ENCODE measurements at places on chromosomes 13 and 19.

GRCh38 chr19:52735734-52736133 lies 890 bp upstream of the ZNF611 start:
- no peak for DNase-seq

GRCh38 chr13:75861786-75862185 lies 225.7 kb downstream of the LMO7 start:
- no peak for DNase-seq

- no peak for DNase-seq
These were observed 12.9 kb downstream of the TMEM143 start for GRCh38 chr19:48350856-48351255.

- DNase-seq, result no peak
These were observed 69.7 kb upstream of the UBL3 start for GRCh38 chr13:29920025-29920643.

DNA sequence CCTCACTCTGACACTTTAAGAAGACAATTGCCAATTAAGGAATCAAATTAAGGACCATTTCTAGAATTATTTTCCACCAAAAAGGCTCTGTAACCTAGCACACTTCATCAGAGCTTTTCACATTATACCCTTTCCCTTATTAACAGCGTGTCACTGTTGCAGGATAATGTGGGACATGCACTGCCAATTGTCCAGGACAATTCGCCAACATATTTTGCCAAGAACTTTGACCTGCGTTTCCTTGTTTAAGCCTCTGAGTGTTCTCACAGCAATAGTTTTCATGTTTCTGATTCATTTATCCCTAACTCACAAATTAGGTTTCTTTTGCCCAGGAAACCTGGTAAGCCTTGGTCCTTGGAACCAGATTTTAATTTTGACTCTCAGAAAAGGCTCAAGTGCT lies 13.3 kb downstream of the COL4A1 start:
- DNase-seq, result no peak

GRCh38 chr19:39409208-39410016 lies 2.8 kb downstream of the ZFP36 start:
- peak; percentile 69 for DNase-seq

GRCh38 chr19:2488942-2489731 lies 13.2 kb downstream of the GADD45B start:
- DNase-seq, result no peak

- no peak for DNase-seq
These were observed 4.2 kb downstream of the TRAPPC6A start for GRCh38 chr19:45173816-45174215.

DNA sequence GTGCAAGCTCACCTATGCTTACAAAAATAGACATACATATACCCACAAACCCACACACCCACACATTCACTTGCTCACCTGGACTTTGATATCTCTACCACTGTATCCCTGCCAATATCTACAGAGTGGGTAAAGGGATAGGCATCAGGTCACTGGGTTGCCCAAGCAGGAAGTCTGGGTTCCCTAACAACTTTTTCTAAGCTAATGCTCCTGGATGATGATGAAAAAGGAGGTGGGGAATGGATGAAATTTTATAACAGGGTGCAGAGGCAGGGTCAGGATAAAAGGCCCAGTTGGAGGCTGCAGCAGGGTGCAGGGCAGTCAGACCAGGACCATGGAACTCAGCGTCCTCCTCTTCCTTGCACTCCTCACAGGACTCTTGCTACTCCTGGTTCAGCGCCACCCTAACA lies at the start of gene CYP2B6:
Gene CYP2B6 (plus strand): TSS at position 311 of the 410 bp plus-strand sequence. CDS start 24 bp downstream, at position 335.
- no peak for DNase-seq

GRCh38 chr19:29587518-29587986 lies 18.5 kb upstream of the POP4 start:
- peak; percentile 52 for DNase-seq

GRCh38 chr19:34275705-34276104 lies 21.4 kb downstream of the GARRE1 start:
- DNase-seq, result no peak

- DNase-seq, result no peak
These were observed 24.3 kb downstream of the GNG7 start for GRCh38 chr19:2678044-2678671.

- no peak for DNase-seq
These were observed 72.4 kb upstream of the RGCC start for GRCh38 chr13:41384749-41385503.

DNA sequence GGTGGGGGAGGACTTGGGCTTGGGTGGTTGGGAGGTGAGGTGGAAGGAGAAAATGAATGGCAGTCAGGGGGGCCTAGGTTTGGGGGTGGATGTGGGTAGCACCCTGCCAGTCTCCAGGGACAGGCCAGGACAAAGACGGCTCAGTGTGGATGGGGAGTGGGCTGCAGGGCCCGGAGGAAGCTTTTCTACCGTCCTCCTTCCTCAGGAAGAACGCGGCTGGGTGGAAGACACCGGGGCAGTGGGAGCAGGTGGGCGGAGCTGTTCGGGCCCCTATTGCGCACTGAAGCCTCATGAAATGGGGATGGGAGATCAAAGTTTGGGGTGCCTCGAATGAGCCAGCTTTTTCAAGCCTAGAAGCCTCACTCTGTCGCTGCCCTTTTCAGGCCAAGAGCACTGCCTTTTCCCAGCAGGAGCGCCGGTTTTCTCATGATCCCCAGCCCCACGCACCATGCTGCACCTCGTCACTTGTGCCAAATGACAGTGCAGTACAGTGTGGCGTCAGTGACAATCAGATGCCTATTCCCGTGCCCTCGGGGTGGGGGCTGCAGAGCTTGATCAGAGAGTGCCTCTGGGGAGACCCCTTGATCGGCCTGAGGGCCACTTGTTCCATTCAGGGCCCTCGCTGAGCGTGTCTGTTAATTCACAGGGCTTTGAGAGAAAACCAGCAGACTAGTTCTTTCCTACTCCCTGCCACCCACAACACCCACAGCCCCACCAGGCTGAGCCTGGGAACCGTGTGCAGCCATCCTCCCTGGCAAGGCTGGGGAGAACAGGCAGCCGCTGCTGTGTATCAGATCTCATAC lies 1.5 kb downstream of the CALM3 start:
- DNase-seq, result peak; percentile 46

DNA sequence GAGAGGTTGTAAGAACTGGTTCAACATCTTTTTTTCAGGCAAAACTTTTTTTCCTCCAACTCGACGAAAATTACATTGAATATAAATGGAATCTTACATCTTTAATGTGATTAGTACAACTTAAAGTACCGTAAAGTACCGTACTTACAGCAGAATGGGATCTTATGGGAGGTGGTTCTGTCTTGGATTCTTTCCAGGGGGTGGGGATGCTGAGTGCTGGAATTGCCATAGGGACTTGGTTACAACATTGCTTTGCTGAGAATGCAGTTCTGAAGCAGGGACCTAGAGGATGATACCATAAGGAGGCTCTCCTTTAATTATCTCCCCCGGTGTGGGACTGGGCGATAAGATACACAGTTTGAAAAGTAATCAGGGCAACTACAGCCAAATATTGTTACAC lies 186.4 kb downstream of the KLF5 start:
- no peak for DNase-seq

- no peak for DNase-seq
These were observed 105.2 kb downstream of the SLITRK6 start for GRCh38 chr13:85693889-85694511.

- DNase-seq, result no peak
These were observed 8.2 kb downstream of the ZNF677 start for GRCh38 chr19:53246498-53246897.

- DNase-seq, result no peak
These were observed 33.9 kb downstream of the PDE4A start for GRCh38 chr19:10454267-10454666.

- DNase-seq, result no peak
These were observed 687.0 kb downstream of the EFNB2 start for GRCh38 chr13:105848494-105848893.

- DNase-seq, result no peak
These were observed 795 bp downstream of the MLLT1 start for GRCh38 chr19:6278740-6279619.

GRCh38 chr19:51161266-51161665 lies 19.2 kb downstream of the SIGLEC7 start:
- no peak for DNase-seq

GRCh38 chr13:106981051-106981450 lies 413.1 kb upstream of the ARGLU1 start:
- DNase-seq, result no peak

DNA sequence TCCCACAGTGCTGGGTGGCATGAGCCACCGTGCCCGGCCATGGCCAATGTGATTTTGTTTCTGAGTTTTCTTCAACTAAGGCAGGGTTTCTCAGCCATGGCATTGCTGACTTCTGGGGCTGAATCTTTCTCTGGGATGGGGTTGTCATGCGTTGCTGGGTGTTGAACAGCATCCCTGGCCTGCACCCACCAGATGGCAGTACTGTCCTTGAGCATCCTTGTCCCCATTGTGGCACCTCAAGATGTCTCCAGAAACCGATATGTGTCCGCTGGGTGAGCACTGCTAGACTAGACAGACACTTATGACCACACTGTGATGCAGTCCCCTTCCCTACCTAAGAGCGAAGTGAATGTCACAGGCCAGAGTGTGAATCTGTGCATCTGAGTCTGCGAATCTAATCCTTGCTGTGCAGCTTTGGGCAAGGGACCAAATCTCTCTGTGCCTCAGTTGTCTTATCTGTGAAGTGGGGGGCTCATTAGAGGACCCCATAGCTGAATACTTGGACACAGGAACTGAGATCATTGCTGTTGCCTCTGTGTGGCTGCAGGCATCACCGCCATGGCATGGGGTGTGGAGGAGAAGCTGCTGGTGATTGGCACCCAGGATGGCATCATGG lies 50.3 kb upstream of the SIN3B start:
- DNase-seq, result no peak

- DNase-seq, result no peak
These were observed 28.7 kb upstream of the F2RL3 start for GRCh38 chr19:16860118-16860517.

GRCh38 chr19:29381353-29382203 lies 144.2 kb upstream of the VSTM2B start:
- DNase-seq, result no peak

DNA sequence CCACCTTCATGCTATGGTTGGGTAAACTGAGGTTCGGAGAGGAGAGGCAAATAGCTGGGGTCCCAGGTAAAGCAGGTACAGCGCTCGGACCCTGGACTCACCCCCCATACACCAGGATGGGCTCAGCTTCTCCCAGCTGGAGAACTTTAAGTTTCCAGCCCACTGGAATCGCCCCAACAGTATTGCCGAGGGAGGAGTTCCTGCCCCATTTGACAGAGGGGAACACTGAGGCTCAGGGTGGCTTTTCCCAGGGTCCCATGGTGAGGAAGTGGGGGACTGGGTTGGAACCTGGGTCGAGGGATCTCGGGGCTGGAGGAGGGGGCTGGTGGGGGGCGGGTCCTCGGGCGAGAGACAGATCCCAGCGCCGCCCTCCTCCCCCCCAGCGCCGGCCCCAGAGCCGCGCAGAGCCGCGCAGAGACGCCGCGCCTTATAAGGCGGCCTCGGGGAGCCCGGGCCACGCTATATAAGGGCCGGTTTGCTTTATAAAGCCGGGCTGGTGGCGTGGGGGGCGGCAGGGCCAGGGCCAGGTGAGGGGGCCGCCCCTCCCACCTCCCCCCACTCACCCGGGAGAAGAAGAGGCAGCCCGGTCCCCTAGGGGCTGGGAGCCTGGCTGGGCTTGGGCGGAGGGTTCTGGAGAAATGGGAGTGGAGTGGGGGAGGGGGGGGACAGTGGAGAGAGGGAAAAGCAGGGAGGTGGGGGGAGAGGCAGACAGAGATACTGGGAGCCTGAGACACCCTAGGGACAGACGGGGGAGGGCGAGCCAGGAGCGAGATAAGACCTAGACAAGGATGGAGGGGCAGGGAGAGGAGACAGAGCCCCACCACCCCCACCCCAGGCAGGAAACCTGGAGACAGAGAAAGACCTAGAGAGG lies 1.1 kb downstream of the CNN1 start:
- DNase-seq, result no peak

DNA sequence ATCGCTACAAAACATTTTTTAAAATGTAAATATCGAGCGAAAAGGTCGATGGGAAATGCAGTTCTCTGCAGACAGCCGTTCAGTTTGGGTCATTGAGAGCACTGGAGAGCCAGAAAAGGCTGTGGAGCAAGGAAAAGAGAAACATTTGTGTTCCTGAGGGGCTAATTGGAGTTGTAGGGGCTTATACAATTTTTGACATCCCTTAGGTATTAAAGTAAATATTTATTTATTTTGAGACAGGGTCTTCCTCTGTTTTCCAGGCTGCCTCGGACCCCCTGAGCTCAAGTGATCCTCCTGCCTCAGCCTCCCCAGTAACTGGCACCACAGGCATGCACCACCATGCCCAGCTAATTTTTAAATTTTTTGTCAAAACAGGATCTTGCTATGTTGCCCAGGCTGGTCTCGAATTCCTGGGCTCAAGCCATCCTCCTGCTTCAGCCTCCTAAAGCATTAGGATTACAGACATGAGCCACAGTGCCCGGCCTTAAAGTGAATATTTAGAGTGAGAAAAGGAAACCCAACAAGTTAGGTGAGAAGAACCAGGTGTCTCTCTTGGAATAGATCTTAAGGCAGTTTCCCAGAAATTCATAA lies 825 bp upstream of the YIF1B start:
- DNase-seq, result no peak

DNA sequence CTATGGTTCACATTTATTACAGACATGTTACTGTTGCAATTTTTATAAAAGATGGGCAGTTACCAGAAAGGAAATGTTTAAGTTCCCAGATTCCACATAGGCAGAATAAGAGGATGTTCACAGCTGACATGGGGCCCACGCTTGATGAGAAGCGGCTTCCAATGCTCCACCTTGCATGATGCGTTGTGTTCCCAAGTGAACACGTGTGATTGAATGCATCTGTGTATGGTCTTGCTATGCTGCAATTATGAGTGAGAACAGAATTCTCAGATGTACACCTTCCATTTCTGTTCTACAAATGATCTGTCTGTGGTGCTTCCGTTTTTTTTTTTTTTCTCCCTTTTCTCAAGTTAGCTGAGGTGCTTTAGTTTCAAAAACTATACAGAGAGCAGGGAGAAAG lies 15.5 kb downstream of the UPF3A start:
- no peak for DNase-seq

GRCh38 chr13:46799139-46799538 lies 2.2 kb upstream of the ESD start:
- DNase-seq, result no peak

- no peak for DNase-seq
These were observed 6.9 kb downstream of the PSG1 start for GRCh38 chr19:42872608-42873007.

DNA sequence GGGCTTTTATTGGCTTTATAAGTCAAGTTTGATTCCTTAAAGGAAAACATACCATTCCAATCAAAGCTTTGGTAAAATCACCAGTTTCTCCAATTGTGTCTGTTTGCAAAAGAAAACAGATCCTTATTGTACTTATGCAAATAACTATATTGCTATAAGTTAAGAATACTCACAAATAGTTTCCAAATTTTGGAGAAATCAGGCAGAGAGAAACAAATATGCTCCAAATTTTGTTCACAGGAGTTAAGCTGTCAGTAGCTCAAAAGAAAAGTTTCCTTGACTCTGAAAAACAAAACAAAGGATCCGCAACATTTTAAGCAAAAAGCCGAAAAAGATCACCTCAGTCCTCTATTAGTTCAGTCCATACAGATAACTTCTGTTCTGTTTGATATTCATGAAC lies 19.2 kb upstream of the IGFL4 start:
- DNase-seq, result no peak

Data from stimulated activated CD8-positive, alpha-beta memory T cell treated with anti-CD3 and anti-CD28 coated beads, Interleukin-15, amount 100 ng/mL, for 4 hours (primary cell).